NCI-H82 (cell line): ENCODE measurements at places on chromosomes 13 and 19.

DNA sequence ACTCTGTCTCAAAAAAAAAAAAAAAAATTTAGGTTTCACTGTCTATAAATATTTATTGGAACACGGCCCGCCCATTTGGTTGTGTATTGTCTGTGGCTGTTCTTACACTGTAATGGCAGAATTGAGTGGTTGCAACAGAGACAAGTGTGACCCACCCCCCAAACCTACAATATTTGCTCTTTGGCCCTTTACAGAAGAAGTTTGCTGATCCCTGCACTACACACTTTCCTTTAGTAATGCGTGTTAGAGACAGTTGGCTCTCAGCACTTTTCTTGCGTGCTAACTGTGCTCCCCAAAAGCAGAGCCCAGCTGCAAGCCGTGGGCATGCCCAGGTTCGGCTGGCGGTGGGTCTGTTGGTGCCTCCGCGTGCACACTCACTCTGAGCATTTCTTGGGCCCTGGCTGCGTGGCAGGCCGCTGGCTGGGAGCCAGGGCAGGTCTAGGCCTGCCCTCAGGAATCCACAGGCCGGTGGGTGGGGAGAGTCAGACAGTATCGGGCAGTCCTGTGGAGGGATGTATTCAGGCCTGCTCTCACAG, 72.6 kb downstream of the SIPA1L3 start:
- DNase-seq: no peak

DNA sequence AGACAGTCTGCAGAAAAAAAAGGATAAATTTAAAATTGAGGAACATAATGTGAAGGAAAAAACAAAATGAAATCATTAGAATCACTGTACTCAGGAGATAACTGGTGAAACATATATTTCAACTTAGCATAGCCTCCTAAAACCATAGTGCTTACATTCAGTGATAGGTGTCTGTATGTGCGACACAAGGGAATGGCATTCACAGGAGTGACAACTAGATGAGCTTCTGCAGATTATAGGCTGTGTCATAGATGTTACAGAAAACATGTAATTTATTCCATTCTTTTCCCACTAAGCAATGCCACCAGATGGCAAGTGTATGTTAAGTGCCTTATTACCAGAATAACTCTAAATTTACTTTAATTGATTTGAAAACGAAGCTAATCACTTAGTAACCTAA, 960.0 kb upstream of the PCDH20 start:
- peak; percentile 42 for DNase-seq

- no peak for DNase-seq
Observed at GRCh38 chr13:99281811-99282263, 23.7 kb upstream of the GPR18 start.

DNA sequence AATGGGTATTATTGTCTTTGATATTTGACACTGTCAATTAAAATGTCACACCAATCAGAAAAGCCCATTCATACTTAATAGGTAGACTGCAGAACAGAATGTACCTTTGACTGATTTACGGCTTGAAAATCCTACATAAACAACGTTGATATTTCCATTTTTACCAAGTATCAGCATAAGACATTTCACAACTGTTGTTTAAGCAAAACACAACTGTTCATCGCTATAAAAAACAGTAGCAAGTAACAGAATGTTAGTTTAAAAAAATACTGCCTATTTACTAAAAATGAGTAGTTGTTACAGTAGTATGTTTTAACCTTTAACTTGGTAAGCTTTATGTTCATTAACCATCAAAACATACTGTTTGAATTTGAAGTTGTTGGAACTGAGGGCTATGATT, 1096.6 kb downstream of the PCDH17 start:
- no peak for DNase-seq

DNA sequence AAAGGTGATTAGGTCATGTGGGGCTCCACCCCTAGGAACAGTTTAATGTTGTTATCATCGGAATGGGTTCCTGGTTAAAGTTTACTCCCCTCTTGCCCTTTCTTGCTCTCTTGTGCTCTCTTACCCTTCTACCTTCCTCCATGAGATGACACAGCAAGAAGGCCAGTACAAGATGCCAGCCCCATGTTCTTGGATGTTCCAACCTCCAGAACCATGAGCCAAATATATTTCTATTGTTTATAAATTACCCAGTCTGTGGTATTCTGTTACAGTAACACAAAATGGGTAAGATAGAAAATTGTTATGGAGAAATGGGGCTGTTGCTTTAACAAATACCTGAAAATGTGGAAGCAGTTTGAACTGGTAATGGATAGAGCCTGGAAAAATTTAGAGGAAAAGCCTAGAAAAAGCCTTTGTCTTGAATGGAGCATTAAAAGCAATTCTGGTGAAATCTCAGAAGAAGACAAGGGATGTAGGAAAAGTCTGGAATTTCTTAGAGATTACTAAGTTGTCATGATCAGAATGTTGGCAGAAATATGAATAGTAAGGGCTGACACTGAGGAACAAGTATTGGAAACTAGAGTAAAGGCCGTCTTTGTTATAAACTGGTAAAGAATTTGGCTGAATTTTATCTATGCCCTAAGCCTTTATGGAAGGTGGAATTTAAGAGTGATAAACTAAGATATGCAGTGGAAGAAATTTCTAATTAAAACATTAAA, 53.5 kb upstream of the TSC22D1 start:
- no peak for DNase-seq
